RPMI7951 (cell line): ENCODE measurements at places on chromosomes 5 and 9. TPM values are rescaled to one million over a fixed set of nuclear protein-coding genes. Genes with fewer than 3 reads are reported as not detected.
A peak's percentile ranks its signal among the peaks of the same experiment; 100 is the strongest.

GRCh38 chr5:142263346-142263745 lies 61.5 kb downstream of the SPRY4 start:
- DNase-seq, result no peak

DNA sequence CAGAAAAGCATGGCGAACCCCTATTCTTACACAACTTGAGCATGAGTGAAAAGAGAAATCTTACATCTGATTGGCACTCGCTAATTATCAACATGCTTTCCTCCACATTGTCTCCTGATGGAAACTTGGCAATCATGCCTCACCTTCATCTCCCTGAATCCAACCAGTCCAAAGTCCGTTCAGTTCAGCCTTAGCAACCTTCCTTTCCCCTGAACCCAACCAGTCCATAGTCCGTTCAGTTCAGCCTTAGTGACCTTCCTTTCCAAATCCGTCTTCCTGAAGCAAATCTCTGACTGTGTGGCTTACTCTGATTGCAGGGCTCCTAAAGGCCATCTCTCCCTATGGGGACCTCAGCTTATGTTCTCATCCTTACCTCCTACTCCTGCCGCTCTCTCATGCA lies 538.3 kb upstream of the CLINT1 start:
- no peak for DNase-seq

DNA sequence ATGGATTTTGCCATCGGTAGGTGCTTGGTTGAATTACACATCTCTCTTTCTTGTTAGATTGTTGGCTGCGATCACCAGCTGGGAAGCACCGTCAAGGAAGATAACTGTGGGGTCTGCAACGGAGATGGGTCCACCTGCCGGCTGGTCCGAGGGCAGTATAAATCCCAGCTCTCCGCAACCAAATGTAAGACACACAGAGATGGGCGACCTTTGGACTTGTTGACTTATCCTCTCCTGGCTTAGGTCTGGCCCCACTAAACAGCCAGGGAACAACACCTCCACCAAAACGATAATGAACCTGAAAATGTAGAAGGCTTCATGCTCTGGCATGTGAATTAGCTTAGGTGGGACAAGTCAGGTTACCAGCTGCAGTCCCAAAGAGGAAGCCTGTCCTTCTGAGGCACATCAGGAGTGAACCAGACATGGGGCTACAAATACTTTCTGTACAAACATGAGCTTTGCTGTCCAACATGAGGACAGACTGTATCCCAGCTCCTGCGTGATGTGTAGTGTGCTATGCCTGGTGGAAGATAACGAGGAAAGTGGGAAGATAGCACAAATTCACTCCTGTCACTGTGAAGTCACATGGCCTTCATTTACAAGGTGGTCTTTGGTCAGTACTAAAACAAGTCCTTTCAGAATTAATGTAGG lies 148.4 kb downstream of the ADAMTSL1 start:
- no peak for DNase-seq

The INSL6 gene
- not detected in 2 replicates for total RNA-seq

The MUSK gene
- total RNA-seq, result 5.5 and 8.2 TPM in 2 replicates

DNA sequence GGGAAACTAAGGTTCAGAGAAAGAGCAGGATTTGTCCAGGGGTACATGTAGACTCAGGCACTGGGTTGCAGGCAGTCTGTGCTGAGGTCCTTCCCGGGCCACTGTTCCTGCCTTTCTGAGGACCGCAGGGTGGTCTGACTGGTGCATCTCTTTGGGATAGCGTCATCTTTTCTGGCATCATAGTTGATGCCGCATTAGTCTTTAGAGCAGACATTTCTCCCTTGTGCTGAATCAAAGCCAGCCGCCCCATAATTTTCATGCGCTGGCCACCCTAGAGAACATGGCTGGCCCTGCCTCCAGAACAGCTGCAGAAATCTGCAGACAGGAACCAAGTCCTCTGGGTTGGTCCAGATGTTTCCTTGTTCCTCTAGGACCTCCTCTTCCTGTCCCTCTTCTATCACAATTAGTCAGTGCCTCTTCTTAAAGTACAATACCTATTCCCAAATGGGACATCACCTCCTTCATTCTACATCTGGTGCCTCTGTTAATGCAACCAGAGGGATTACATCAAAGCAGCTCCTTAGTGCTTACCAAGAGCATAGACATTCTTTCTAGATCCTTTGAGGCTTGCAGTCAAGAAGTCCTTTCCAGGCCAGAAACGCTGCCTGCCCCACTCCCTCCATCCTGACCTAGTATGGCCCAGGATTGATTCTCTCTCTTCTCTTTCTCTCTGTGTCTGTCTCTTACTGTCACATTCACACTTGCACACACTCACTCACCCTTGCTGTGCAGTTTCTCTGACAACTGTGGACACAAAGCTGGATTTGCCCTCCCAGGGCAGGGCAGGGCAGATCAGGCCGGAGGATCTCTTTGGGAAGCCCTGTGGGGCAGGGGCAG lies 42.0 kb upstream of the ORM1 start:
- no peak for DNase-seq

DNA sequence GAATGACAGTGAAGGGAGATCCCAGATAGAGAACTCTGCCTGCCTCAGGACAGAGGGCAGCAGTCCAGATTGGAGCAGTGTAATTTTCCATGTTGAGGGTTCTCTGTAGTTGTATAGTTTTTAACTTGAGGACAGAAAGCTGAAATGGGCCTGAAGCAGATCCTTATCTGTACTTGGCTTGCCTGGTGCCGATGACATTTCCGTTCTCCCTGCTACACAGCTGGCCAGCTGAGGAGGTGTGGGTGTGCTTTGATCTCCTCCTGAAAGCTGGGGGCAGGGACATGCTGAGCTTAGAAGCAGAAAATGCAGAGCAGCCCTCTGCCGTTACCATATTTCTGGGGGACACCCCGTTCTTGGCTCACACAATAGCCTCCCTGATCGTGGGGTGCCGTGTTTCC lies 10.5 kb downstream of the GLRX start:
- DNase-seq, result no peak

The ADAMTSL1 gene
- total RNA-seq, result 24.4 and 25.1 TPM in 2 replicates

- DNase-seq, result peak; percentile 5
Measured at GRCh38 chr9:18947892-18948339, 85.1 kb downstream of the SAXO1 start.

DNA sequence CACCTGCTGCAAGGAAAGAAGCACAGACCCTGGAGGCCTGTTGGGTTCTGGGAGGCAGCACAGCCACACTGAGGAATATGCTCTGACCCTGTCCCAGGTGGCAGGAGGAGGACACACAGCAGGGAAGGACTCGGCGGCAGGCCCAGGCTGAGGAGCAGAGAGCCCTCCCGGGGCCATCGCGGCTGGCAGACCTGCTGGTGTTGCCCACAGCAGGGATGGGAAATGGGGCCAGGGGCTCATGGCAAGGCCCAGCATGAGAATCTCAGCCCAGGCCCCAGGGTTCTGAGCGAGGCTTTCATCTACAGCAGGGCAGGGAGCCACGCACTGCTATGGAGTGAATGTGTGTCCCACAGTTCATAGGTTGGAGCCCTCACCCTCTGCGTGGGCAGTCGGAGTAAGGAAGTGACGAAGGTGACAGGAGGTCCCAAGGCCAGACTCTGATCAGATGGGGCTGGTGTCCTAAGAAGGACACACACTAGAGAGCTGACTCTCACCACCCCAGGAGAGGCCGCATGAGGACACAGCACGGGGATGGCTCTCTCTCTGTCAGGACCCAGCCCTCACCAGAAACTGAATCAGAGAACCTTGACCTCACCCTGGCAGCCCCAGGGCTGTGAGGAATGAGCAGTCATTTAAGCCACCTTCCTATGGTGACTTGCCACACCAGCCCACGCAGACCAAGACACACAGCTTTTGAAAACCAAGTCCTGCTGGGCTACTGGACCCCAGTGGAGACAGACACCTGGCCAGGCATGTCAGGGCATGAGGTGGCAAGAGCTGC lies 10.3 kb upstream of the GPSM1 start:
- DNase-seq, result no peak

DNA sequence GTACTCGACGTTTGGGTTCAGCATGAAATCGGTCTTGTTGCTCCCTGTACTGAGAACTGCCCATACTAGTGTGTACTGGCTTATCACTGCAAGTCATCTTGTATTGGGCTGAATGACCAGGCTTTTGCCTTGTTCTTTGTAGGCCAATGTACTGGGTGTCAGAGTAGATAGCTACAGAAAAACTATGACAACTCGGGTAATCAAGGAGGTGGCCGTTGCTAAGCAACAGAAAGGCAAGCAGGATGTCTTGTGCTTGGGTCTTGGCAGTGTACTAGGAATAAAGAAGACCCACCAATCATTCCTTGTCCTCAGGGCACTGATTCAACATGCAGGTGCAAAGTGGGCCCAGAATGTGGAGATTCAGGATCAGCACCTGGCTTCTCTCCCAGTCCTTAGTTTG lies 11.9 kb upstream of the SHISAL2B start:
- DNase-seq, result peak; percentile 8

The CDO1 gene
- total RNA-seq, result 1.9 and 2.6 TPM in 2 replicates

- DNase-seq, result no peak
Measured at GRCh38 chr5:176724472-176724871, 77.2 kb downstream of the TSPAN17 start.

GRCh38 chr5:146770980-146771379 lies 107.6 kb downstream of the PPP2R2B start:
- DNase-seq, result no peak

DNA sequence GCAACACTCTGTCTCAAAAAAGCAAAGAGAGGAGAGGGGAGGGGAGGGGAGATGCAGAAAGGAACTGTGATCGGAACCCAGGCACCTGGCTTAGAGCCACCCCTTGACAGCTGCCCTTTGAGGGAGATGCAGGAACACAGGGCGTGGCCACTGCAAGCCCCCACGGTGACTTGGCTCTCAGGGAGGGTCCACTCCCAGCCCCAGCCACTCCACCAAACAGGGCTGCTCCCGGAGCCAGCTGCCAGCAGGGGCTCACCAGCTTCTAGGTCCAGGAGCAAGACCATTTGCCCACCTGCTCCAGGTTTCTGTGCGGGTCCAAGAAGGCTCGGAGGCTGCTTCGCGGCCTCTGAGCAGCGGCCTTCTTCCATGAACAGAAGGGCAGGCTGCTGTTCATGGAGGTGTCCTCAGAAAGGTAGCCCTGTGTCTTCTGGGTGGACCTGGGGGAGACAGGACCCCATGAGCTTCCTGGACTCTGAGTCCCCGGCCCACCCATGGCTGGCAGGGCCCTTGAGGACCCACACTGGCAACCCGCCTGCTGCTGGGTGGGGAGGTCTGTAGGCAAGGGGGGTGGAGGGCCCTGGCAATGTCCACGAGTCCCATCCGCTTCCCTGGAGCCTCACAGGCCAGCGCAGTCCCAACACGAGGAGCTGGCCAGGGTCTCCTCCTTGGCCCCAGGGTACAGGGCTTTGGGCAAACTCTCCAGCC lies 7.9 kb downstream of the C9orf50 start:
- no peak for DNase-seq

DNA sequence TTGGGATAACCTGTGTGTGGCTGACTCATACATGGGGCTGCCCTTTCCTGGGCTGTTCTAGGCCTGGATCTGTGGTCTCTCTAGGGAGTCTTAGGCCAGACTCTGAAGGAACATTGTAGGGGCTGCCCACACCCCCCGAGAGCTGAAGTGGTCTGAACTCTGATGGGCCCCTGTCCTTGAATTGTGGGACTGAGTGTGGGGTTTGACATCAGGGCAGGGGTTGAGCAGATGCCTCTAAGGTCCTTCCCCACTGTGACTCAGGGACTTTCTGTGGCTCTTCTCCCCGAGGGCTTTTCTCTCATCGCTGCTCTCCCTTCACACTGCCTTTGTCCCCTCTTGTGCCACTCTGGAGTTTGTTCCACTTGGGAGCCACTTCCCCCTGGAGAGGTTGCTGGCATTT lies 215.0 kb downstream of the MELK start:
- DNase-seq, result no peak

- peak; percentile 24 for DNase-seq
Measured at GRCh38 chr5:103847060-103847459, 284.5 kb upstream of the NUDT12 start.

The SV2C gene
- under 0.01 TPM in 1 of 2 replicates, not detected in the other for total RNA-seq

DNA sequence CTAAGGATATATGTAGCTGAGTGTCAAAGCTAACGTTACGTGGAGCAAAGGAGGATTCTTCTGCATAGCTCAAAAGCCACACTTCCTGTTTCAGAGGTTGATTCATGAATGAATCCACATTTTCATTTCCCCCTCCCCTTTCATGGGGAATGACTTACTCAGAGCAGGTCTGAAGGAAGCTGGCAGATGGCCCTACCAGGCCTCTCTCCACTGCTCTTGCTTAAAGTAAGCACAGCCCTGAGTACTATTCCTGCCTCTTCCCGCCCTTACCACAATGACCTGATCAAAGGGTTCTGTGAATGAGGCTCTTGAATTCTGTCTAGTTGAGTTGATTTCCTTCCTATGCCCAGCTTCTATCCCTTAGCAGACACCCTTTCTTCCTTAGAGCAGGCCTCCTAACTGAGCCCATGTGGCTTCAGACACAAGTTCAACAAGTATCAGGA lies 6.3 kb downstream of the IGIP start:
- peak; percentile 94 for DNase-seq

DNA sequence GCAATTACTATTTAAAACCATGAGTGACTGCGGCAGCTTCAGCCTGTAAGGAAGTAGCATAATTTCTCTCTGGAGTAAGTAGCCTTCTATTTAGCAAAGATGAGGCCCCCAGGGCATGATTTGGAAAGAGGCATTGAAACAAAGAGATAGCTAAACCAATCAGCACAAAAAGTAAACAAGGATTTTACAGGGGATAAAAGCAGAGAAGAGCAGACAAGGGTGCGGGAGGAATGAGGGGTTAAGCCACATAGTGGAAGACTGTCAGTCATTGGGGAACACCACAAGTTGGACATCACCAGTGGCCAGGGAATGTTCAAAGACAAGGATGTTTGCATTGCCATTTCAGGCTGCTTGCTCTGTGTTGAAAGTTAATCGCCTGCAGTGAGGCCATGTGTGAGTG lies 24.0 kb upstream of the C5orf63 start:
- DNase-seq, result peak; percentile 68

The MLANA gene
- not detected in 2 replicates for total RNA-seq

DNA sequence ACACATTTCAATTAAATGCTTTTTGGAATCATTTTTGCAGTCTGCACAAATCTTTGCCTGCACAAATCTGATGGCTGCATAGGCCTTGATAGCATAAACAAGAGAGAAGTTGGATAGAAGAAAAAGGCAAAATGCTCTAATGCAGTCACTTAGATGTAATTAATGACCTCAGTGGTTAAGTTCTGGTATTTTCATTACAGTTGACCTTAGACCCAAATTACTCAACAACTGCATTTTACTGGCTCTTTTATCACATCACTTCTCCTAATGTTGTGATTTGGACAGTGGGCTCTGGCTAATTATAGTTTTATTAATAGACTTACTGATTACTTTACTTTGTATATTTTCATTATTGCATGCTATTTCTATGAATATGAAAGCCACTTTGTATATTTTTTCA lies 34.3 kb downstream of the NTRK2 start:
- no peak for DNase-seq

- no peak for DNase-seq
Measured at GRCh38 chr5:27906481-27906880, 868.1 kb upstream of the CDH9 start.

The C5orf46 gene
- total RNA-seq, result 0.36 and 1.5 TPM in 2 replicates

DNA sequence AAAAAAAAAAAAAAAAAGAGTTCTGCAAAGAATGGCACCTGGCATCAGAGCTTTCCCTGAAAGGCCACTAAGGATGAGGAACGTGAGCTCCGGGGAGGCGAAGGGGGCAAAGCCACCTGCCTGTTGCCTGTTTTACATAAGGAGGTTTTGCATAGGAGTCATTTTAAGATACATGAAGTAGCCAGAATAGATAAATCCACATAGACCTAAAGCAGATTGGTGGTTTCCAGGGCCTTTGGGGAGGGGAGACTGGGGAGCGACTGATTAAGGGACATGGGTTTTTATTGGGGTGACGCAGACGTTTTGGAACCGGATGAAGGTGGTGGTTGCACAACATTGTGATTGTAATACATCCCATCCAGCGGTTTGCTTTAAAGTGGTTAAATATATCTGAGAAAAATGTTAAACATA lies 7.1 kb downstream of the NEK6 start:
- DNase-seq, result no peak

The OTP gene
- total RNA-seq, result under 0.01 TPM in 1 of 2 replicates, not detected in the other

- DNase-seq, result no peak
Measured at GRCh38 chr5:122341087-122341486, 29.1 kb downstream of the SNCAIP start.
